Neural progenitor cell (in vitro differentiated cells): ENCODE measurements at places on chromosomes 1 and 21. TPM values are rescaled to one million over a fixed set of nuclear protein-coding genes. Genes with fewer than 3 reads are reported as not detected.

The LINGO4 gene
- total RNA-seq = not detected in 2 replicates

The MASP2 gene
- total RNA-seq = 0.09 TPM in 1 of 2 replicates, not detected in the other

The CLCA2 gene
- not detected in 2 replicates for total RNA-seq

The IVL gene
- not detected in 2 replicates for total RNA-seq

The GIPC2 gene
- not detected in 2 replicates for total RNA-seq

The OR10Z1 gene
- not detected in 2 replicates for total RNA-seq

The KIAA1614 gene
- total RNA-seq = 0.56 and 3.8 TPM in 2 replicates

The MX2 gene
- 2.2 and 3.3 TPM in 2 replicates for total RNA-seq

The HCRTR1 gene
- total RNA-seq = 0.06 TPM in 1 of 2 replicates, not detected in the other
